ENCODE measurements at places on chromosomes 1 and 21.

DNA sequence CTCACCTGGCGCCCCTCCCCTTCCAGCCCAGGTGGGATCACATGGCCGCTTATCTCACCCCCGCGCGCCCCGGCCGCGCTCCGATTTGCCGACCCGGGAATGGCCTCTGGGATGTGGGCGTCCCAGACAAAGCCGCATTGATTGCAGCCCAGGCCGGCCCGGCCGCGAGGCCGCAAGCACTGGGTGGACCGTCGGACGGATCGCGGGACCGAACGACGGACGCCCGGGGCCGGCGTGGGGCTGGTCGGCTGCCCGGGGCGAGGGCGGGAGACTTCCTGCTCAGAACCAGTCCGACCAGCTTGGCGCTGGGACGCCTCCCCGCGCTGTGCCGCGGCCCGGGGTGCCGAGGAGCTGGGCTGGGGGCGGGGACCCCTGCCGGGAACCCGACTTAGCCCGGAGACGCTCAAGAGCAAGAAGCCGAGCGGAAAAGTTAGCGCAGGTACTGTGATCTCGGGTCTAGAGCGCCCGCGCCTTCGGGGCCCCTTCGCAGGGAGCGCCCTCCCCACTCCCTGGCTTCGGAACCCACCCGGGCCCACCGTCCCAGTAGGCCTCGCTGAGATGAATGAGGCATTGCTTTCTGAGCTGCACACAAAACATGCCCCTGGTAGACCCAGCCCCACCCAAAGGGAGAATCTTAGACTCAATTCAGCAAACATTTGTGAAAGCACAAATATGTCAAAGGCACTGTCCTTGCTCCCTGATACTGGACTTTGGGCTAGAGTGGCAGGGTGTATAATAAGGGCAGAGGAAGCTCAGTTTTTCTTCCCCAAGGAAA lies 415 bp upstream of the LAD1 start:
- peak; percentile 61 for DNase-seq

- no peak for DNase-seq
Observed at GRCh38 chr1:115654125-115654524, 12.4 kb downstream of the VANGL1 start.

DNA sequence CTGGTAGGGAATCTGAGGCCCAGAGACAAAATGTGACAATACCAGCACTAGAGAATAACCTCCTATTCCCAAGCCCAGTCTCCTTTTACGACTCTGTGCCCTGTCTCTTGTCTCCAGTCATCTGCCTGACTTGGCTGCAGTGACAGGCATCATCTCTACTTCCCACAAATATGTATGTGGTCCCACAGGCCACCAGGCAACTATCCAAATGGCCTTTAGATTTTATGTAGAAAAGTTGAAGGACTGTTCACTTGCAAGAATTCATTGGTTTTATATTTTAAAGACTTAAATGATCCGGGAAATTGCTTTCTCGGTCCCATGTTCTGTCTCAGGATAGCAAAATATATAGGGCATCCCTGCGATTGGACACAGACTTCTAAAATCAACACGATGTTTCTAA lies 11.6 kb downstream of the KRTAP24-1 start:
- no peak for DNase-seq

DNA sequence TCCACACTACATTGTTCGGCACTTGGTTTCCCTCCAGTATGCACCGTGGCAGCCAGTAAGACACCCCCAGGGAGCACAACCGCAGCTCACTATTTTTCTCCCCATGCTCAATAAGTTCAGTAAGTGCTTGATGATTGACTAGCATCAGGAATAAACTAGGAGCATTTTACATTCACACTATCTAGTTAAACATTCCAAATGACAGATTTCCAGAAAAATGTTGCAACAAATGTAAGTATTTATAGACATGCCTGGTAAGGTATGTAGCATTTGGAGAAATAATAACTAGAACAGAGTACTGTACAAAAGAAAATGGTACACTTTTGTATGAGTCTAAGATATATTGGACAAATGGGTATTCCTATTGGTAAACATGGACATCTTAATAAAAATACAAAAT lies 92.9 kb downstream of the SLC45A1 start:
- DNase-seq = no peak

DNA sequence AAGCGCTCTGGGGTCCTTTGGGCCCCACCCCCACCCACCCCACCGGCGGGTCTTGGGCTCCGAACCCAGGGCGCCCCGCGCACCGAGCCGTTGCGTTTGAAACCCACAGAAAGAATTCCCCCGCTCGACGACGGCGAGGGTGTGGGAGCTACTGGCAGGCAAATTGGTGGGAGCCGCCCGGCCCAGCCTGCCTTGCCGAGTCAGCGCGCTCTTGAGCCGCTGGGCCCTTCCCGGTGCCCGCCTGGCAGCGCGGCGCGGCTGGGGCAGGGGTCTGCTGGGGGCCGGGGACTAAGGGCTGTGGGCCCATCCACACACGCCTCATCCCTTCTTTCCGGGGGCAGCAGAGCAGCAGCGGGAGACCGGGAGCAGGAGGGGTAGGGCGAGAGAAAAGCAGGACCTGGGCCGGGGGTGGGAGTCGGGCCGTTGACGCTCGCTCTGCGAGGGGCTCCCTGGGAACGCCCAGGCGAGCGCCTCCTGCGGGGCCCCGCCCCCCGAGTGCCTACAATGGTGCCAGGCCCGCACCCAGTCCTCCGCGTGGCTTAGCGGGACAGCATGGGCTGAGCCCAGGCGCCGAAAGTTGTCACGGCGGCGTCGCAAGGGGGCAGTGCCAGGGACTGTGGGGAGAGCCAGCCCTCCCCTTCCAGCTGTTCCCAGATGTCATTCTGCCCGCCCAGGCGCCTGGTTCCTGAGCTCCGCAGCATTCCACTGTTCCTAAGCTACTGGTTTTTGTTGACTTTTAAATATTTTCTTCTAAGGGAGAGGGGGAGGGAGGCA lies at the start of gene C1orf94:
Gene C1orf94, plus strand, starts transcription at position 78 of the 774 bp plus-strand sequence. CDS start 883 bp downstream, outside the sequence.
- no peak for DNase-seq
